ENCODE measurements at places on chromosomes 16 and 17. TPM values are rescaled to one million over a fixed set of nuclear protein-coding genes. Genes with fewer than 3 reads are reported as not detected.

Gene CCDC40
- 7.2 TPM for polyA plus RNA-seq

Gene SLC13A5
- not detected for polyA plus RNA-seq

Gene GP1BA
- polyA plus RNA-seq: 0.88 TPM

Gene IKZF3
- 0.17 TPM for polyA plus RNA-seq
